ENCODE measurements at places on chromosomes 4 and X. TPM values are rescaled to one million over a fixed set of nuclear protein-coding genes. Genes with fewer than 3 reads are reported as not detected.

DNA sequence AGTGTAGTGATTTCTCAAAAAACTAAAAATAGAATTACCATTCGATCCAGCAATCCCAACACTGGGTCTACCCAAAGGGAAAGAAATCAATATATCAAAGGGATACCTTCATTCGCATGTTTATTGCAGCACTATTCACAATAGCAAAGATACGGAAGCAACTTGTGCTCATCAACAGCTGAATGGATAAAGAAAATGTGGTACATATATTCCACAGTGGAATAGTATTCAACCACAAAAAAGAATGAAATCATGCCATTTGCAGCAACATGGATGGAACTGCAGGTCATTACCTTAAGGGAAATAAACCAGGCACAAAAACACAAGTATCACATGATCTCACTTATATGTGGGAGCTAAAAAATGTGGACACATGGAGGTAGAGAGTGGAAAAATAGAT lies 42.7 kb upstream of the NKAP start:
- peaks cover 12% of the 10 kb centered on the region for H3K4me1 ChIP-seq
- H3K27ac ChIP-seq: no peak overlapping the region
- no peak for DNase-seq
- no peaks in the 10 kb centered on the region for H3K36me3 ChIP-seq
- H3K4me3 ChIP-seq: no peak overlapping the region
- peaks cover 21% of the 10 kb centered on the region for H3K27me3 ChIP-seq

- no peak for DNase-seq
- H3K27ac ChIP-seq: no peak overlapping the region
- peaks cover 6% of the 10 kb centered on the region for H3K27me3 ChIP-seq
- no peak overlapping the region for H3K4me3 ChIP-seq
- H3K36me3 ChIP-seq: no peaks in the 10 kb centered on the region
Measured at GRCh38 chr4:15106399-15106798, 104.1 kb downstream of the CPEB2 start.

- no peaks in the 10 kb centered on the region for H3K36me3 ChIP-seq
- DNase-seq: no peak
- peaks cover 14% of the 10 kb centered on the region for H3K4me1 ChIP-seq
- H3K27ac ChIP-seq: no peak overlapping the region
Measured at GRCh38 chr4:7654550-7655445, 220.1 kb upstream of the PSAPL1 start.

Gene MAGEA1
- total RNA-seq: not detected

GRCh38 chrX:129925305-129926092 lies 19.5 kb downstream of the UTP14A start:
- peak; percentile 76 for DNase-seq
- H3K36me3 ChIP-seq: peaks cover 35% of the 10 kb centered on the region
- H3K4me3 ChIP-seq: no peak overlapping the region
- no peak overlapping the region for H3K27ac ChIP-seq

DNA sequence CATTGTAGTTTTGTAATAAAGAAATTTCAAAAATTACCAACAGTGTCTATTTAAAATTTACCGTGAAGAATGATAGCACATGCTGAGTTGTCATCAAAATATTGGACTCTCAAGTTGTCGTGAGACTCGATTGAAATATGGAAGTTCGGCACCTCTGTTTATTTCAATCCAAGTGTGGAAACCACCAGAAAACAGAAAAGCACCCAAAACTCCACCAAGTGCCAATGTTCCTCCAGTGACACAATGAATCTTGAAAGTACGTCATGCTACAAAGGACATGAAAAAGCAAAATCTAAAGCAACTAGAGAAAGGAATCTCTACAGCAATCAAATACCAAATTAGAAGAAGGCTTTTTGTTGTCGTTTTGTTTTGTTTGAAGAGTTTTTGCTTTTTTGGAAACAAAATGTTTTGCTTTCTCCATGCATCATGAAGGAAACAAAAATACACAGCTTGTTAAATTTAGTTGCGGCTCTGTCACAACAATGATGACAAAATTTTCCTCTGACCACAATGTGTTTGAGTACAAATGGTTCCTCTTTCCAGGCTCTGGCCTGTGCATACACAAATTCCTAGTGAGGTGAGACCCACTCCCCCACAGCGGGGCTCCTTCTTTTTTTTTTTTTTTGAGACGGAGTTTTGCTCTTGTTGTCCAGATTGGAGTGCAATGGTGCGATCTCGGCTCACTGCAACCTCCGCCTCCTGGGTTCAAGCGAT lies 9.6 kb upstream of the IL13RA1 start:
- H3K27ac ChIP-seq: no peak overlapping the region
- no peak for DNase-seq
- H3K27me3 ChIP-seq: peaks cover 5% of the 10 kb centered on the region

Gene RNF150
- total RNA-seq: 0.09 TPM

- no peak overlapping the region for H3K27ac ChIP-seq
- DNase-seq: no peak
- H3K4me3 ChIP-seq: no peak overlapping the region
- H3K4me1 ChIP-seq: peaks cover 3% of the 10 kb centered on the region
- no peaks in the 10 kb centered on the region for H3K36me3 ChIP-seq
- peaks cover 6% of the 10 kb centered on the region for H3K27me3 ChIP-seq
Measured at GRCh38 chr4:78299565-78299972, 242.4 kb downstream of the FRAS1 start.

DNA sequence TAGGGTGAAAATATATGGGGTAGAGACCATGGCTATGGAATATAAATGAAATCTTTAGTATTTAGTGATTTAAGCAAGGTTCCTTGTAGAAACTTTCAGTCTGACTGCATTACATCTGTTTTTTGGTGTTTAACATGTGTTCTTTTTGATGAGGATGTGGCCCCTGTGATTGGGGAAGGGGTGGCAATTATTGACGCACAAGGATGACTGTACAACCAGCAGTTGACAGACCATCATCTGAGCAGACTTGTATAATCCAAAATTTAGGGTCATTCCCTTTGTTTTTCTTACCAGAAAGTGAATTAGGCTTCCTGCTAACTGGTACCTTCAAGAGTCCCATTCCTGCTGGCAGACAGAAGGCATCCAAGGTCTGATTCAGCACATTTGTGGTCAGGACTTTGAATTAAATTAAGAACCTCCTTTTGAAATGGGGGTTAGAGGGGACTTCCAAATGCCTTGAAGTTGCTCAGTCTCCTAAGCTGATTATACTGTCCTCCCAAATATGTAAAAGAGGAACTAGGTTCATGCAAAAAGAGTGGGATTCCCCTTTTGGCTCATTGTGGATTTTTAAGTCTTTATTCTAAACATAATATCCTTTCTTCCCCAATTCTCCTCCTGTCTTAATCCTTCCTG lies 112.4 kb upstream of the CXCL13 start:
- no peak overlapping the region for H3K27ac ChIP-seq
- DNase-seq: no peak
- no peak overlapping the region for H3K4me3 ChIP-seq
- H3K27me3 ChIP-seq: peaks cover 20% of the 10 kb centered on the region
- H3K4me1 ChIP-seq: no peaks in the 10 kb centered on the region

Gene GYG2
- total RNA-seq: not detected

All from activated CD8-positive, alpha-beta T cell treated with anti-CD3 and anti-CD28 coated beads for 36 hours (primary cell).